ENCODE measurements at places on chromosomes 1 and 21.

GRCh38 chr1:61687901-61688300 lies 37.0 kb downstream of the TM2D1 start:
- DNase-seq = peak; percentile 57

- peak; percentile 65 for DNase-seq
Observed at GRCh38 chr1:156498432-156499193, 2.0 kb downstream of the MEF2D start.

GRCh38 chr1:64686828-64687724 lies 57.8 kb upstream of the RAVER2 start:
- DNase-seq = peak; percentile 66

GRCh38 chr1:8782001-8782620 lies 35.3 kb downstream of the RERE start:
- no peak for DNase-seq

- DNase-seq = no peak
Observed at GRCh38 chr1:205329719-205330118, 8.2 kb upstream of the NUAK2 start.

- DNase-seq = peak; percentile 96
Observed at GRCh38 chr1:209389258-209389657, 194.3 kb upstream of the CAMK1G start.

DNA sequence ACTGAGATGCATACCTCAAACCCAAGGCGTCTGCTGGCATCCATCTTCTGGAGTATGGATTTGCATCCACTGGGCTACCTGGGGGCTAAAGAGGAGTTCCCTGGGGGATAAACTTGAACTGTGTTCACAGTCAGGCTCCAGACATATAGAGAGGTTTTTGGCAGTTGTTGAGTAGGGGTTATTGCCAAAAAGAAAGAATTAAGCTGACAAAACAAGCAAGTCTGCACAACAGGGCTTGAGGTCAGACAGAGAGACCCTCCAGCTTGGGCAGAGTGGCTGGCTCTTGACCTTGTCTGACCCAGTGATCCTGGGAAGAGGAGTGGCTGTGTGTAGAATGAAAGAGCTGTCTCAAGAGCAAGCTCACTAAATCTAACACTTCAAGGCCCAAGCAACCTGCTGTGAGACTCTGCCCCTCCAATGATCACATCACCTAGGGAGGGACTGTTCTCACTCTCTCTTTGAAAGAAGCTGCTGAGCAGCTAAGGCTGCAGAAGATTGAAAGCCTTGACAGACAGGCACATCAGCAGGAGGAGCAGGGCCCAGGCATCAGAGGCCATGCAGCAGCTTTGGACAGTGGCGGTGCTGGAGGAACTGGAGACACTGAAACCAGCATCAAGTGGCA lies 61.5 kb downstream of the SYT2 start:
- no peak for DNase-seq

DNA sequence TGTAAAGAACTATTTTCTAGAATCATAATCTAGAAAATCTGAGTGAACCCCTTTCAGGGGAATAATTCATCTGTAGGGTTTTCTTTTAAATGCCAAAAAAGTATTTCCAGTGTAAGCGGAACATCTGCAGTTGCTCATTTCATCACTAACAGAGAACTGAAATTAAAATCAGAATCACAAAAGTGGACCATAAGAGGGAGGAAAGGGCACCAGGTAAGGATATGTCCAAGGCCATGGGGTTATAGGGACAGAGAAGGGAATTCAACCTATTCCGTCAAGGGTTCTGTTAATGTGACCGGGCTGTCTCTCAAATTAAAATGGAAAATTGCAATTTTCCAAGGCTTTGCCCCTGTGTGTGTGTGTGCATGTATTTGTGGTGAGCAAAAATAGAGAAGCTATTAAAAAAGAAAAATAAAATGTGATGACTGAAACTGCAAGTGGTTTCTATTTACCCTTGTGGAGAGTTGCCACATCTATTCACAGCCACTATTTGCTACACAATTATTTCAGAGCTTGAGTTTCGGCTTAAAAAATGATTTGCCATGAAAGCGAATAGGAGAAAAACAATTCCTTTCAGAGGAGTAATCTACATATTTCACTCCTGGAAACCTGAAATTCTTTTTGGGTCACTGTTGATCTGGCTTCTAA lies 53.1 kb downstream of the APP start:
- no peak for DNase-seq

DNA sequence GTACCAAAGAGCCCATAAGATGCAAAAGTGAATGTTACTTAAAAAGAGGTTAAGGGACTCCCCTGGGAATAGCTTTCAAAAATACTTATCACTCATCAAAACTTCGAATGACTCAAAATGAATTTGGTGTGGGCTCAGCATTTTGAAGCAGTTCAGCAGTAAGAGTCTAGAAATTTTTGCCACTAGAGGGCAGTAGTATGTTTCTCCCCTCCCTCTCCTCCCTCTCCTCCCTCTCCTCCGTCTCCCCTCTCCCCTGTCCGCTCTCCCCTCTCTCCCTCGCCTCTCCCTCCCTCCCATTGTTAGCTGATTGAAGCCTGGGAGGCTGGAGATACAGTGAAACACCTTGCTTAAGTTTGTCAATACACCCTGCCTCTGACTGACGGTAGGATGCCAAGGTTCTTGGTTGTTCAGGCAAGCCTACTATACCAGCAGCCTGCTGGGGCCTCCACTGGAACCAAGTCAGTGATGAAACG lies 70.8 kb upstream of the TENT5C start:
- peak; percentile 71 for DNase-seq

DNA sequence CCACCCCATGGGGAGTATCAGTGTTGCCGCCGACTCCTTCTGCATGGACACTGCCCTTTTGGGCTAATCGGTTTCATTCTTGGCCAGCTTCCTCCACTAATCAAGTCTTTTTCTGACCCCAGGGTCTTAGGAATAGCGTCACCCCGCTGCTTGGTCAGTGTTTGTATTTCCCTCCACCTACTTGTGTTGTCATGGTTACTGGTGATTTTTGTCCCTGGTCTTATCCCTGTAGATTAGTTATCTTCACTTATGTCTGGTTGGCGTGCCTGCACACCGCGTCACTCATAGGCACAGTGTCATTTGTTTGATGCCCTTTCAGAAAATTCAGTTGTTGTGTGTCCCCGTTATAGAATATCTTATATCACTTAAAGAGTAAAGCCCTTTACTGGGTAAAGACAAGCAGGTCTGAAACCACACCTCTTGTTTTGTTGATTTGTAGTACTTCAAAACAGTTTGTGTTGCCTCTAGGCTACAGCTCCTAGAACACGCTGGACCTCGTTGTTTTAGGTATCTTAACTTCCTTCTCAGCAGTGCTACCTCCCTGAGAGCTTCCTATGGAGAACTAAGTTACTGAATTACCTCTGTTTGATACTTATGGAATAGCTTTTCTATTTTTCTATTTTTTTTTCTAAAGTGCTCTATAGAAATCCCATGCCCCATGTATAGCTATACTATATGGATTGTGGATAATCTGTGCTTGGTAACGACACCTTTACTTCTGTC lies 868 bp downstream of the PPP1R12B start:
- DNase-seq = peak; percentile 47

DNA sequence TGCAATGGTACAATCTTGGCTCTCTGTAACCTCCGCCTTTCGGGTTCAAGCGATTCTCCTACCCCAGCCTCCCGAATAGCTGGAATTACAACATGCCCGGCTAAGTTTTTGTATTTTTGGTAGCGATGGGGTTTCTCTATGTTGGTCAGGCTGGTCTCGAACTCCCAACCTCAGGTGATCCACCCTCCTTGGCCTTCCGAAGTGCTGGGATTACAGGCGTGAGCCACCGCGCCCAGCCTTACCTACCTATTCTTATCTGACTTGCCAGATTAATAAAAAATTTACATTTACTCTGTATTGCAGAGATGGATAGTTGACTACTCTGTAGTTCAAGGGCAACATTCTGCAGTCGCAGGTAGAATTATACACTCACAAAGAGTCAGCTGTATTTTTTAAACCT lies 359.6 kb downstream of the KCTD3 start:
- DNase-seq = no peak

GRCh38 chr1:24558902-24559791 lies 3.3 kb downstream of the NCMAP start:
- DNase-seq = peak; percentile 77

- DNase-seq = no peak
Observed at GRCh38 chr21:41121785-41122415, 46.1 kb upstream of the BACE2 start.

DNA sequence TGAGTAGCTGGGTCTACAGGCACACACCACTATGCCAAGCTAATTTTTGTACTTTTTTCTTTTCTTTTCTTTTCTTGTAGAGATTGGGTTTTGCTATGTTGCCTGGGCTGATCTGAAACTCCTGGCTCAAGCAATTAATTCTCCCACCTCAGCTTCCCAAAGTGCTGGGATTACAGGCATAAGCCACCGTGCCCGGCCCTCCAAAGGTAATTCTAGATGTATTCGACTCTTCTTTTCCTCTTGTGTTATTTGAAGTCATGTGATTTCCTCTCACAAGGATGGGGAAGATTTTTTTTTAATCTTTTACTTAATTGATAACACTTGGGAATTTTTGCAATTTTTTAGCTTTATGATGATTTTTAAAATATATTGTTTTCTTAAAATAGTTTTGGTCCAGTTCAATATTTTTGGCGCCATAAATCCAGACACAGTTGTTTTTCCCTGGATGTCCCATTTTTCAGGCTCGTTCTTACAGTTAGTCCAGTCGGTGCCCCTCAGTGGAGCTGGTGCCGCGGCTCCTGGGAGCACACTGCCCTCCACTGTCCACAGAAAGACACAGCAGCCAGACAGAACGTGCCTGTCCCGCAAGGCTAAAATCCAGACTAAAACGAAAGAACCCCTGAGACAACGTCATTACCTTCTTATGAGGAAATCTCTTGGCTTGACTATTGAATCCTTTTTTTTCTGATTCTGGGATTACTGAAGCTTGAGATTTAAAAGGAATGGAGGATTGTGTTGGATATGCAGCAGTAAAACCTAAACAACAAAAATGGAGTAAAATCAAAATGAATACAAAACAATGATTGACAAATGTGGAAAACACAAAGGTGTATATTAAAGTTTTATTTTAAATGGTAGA lies 22.4 kb downstream of the STPG1 start:
- peak; percentile 80 for DNase-seq

DNA sequence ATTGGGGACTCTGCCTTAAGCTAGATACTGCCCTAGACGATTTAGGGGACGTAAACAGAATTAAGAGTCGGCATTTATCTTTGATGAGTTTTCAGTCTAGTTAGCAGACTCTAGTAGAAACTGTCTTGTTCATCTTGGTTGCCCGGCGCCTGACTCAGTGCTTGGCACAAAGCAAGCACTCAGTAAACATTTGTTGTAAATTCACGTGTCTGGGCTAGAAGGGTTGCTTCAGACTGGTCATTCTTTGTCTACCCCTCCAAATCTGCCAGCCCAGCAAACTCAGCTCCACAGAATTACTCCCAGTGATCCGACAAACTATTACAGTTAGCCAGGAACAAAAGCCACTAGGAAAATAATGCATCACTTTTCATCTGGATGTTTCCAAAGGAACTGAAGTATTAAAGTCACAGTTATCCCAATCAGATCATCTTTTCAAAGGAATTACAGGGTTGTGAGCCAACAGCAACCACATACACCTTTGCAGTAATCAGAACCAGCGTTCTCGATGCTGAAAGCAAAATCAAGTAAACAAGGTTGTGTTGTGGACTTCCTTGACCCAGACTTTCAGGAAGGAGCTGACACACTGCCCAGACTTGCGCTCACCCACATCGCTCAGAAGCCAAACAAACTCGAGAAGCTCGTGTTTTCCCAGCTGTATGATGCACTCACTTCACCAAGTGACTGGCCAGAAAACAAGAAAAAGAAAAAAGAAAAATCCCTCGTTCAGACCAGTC lies 66.5 kb upstream of the GADD45A start:
- peak; percentile 76 for DNase-seq

DNA sequence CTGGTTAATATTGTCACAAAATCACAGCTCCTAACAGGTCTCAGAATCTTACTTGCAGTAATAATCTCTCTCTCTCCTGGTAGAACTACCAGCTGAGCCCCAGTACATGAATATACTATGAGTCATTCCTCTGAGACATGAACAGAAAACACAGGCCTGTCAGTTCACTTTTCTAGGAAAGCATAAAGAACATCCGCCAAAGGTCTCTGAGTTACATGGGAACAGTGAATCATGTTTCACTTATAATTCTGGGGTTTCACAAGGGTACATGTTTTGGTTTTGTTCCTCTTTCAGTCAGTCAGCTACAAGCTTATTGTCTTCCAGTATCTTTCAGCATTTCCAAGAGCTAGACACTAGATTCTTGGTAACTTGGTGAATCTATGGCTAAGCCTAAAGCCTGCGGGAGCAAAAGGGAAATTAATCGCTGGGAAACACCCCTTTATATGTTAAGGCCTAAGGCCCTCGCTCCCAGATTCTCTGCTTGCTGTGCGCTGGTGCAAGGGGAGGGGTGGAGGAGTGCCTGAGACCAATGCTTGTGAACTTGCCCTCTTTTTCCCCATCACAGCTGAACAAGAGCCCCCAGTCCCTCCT lies 31.7 kb downstream of the IFNGR2 start:
- DNase-seq = peak; percentile 96

DNA sequence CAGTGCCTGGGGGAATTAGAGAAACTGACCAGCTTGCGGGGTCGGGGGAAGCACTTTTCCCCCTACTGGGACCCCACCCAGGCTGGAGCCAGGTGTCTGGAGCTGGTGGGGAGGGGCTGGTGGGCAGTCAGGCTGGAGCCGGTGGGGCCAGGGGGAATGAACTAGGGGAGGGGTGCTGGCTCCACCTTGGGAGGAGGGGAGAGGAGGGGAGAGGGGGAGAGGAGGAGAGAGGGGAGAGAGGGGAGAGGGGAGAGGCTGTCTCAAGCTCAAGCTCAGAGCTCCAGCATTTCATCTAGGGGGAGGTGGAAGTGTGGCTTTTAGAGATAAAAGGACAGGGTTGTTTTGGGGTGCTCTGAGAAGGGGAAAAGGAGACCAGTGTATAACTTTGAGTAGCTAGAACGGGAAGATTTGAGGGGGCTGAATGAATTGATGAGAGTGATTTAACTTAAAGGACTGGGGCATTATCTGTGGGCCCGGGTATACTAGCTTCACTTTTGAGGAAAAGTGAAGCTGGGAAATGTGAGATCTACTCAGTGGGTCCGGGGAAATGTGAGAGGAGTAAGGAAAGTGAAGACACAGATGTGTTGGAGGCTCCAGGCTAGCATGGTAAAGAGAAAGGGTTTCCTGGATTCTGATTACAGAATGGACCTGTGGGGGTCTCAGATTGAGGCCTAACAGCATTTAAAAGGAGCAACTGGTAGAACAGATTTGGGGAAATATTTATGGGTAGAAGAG lies 2.8 kb downstream of the EFNA1 start:
- no peak for DNase-seq

- no peak for DNase-seq
Observed at GRCh38 chr1:85149805-85150204, 51.0 kb downstream of the SYDE2 start.

DNA sequence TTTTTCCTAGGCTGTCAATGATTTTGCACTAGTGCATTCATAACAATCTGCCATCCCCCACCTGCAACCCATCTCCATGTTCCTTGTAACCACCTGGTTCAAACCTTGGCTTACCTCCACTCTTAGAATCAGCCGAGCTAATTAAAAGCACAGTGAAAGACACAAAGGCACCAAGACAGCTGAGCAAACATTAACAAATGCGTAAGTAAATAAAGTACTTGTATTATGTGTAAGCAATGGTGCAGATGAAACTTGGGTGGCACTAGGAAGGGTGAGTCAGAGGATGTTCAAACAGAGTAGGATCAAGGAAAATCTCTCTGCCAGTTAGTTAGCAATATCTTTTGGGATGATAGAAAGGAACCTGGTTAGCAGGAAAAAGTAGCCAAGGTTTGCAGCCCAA lies 5.1 kb upstream of the FOXJ3 start:
- peak; percentile 62 for DNase-seq
